CD4-positive, alpha-beta T cell treated with Interferon alpha-2 for 1 hour (primary cell): ENCODE measurements at places on chromosomes 5 and 9.

- DNase-seq: no peak
Measured at GRCh38 chr5:124865603-124866354, 119.3 kb upstream of the ZNF608 start.

GRCh38 chr5:111200828-111201227 is 23.4 kb upstream of the CAMK4 start:
- no peak for DNase-seq

DNA sequence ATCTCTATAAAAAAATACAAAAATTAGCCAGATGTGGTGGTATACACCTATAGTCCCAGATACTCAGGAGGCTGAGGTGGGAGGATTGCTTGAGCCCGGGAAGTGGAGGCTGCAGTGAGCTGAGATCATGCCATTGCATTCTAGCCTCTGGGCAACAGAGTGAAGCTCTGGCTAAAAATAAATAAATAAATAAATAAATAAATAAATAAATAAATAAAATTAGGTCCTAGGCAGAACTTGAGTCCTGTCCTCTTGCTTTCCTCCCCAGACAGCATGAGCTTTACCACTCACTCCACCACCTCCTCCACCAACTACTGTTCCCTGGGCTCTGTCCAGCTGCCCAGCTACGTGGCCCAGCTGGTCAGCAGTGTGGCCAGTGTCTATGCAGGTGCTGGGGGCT is 31.6 kb upstream of the SPZ1 start:
- no peak for DNase-seq

- DNase-seq: no peak
Measured at GRCh38 chr9:126117631-126118030, 209.0 kb upstream of the MVB12B start.

DNA sequence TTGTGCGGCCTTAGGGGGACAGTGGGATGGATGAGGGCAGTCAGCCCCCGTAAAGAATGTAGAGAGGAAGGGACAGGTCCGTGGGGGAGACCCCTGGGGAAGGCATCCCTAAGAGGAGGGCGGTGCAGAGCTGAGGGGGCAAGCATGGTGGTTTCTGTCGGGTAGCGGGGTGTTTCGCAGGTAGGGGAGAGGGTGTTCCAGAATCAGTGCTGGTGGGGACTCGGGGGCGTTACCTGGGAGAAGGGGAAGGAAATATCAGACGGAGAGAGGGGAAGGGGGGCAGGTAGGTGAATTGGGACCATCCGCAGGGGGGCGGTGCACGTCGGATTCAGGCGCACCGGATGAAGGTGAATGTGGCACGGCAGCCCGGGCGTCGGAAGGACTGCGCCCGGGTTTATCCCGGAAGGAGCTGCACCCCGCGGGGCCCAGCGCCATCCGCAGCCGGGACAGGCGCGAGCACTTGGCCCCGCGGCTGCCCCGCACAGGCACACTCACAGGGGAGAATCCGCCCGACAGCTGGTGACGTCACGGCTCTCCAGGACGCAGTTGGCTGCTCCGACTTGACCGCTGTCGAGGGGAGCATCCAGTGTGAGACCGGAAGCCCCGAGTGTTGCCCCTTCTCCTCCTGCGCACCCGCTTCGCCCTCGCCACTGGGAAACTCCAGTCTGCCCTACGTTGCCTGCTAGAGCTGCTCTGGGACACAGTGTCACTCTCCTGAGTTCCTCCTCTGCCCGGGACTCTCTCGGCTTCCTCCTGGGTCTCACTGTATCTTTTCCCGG is 1.3 kb downstream of the CD72 start:
- peak; percentile 81 for DNase-seq

DNA sequence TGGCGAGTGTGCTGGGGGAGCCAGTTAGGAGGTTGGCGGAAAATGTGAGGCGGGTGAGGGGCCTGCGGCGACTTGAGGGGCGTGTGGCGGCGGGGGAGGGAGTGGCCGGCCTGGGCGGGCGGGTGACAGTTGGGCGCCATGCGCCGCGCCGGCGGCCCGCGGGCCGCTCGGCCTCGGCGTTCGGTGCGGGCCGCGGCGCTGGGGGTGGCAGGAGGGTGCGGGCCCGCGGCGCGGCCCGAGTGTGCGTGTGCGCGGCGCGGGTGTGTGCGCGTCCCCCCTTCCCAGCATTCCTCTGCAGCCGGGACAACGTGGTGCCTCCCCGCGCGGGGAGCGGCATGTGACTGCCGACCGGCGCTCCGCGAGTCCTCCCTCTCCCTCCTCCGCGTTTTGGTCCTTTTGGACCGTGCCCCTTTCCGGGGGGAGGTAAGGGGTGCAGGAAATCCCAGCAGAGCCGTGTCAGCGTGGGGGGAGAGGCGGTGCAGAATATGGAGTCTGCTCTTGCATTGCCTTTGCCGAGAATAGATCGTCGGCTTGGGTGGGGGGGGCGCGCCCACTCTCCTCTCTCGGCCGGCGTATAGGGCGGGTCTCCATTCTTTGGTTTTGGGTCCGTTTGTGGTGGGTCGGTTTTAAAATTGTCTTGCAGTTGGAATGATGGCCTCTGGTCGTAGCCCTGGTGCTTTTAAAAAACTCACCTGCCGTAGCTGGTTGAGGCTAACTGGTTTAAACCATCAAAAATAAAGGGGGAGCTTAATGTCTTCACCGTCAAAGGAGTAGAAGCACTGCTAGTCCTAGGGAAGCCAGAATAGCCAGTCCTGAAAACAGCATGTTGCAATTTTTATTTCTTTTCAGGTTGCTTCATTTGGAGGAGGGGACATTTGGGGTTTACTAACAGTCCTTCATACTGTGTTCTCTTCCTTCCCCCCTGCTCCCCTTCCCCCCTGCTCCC is 2.0 kb downstream of the LARP1 start:
- DNase-seq: peak; percentile 56

DNA sequence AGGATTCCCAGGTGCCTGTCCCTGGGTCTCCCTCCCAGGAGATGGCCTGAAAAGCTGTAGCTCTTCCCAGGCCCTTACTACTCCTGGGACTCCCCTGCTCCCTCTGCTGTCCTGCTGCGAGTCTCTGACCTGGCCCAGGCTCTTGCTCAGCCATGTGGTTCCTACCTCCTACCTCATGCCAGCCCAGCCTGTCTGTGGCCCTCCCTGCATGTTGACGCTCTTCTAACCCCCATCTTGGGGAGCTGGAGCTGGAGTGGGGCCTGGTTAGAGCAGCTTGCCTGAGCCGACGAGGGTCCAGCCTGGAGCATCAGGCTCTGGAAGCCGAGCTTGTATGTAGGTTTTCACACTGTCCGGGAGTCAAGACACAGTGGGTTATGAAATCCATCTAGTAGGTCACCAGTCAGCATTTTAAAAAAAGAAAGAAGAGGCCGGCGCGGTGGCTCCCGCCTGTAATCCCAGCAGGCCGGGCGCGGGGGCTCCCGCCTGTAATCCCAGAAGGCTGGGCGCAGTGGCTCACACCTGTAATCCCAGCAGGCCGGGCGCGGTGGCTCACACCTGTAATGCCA is 244.4 kb downstream of the FANCC start:
- DNase-seq: no peak

- no peak for DNase-seq
Measured at GRCh38 chr5:14760548-14761002, 96.1 kb downstream of the OTULIN start.

GRCh38 chr5:10441992-10442435 is 335 bp downstream of the ROPN1L start:
- no peak for DNase-seq

- no peak for DNase-seq
Measured at GRCh38 chr9:117018966-117019617, 332.0 kb downstream of the TRIM32 start.

- DNase-seq: no peak
Measured at GRCh38 chr9:116020146-116020545, 133.4 kb upstream of the PAPPA start.

DNA sequence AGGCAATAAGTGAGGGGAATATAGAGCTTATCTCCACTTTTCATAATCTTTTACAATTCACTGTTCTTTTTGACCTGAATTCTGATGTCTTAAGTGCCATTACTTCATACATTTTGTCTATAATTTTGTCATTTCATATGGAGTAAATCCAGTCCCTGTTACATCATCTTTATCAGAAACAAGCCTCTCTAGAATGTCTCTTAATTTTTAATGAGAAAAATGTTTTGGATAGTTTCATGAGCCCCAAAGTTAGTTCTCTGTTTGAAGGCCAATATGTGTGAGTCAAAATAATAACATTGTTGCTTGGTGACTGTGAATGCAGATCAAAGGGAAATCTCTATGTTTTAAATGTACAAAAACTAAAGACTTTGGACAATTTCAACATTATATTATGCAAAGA is 329.6 kb upstream of the ARRDC3 start:
- DNase-seq: no peak

DNA sequence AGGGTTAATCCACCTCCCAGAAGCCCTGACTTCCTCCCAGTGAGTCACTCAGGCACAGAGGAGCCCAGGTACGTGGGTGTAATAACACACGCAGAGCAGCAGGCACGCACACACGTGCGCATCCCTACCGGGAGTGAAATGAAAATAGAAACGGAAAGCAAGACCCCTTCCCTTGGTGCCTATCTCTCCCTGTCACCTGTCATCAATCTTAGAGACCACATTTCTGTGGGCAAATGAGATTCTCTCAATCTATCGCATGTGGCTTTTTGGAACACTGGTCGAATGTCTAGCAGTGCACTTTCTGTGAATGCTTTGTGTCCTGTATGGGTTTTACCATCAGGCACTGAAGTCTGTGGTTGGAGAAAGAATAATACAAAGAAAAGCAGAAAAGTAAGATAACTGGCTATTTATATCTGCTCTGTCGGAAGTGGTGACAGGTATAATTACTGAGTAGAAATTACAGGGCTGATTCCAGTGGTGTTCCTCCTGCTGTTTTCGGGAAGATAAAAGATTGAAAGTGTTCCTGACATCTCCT is 137.7 kb upstream of the GRIA1 start:
- no peak for DNase-seq

DNA sequence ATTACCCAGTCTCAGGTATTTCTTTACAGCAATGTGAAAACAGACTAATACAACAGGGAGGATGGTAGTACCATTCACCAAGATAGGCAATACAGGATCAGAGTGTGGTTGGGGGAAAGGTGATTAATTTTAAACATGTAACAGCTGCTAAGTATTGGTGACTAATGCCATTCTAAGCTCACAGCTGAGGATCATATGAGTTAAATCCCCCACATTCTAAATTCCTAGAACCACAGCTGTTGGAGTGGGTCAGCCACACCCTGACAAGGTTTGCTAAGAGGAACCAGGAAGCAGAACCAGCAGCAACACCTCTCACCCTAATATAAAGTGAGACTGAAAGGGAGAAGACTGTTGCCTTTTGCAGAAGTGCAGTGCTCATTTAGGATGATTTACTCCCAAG is 24.8 kb downstream of the HSPB3 start:
- no peak for DNase-seq

- no peak for DNase-seq
Measured at GRCh38 chr5:167783145-167783817, 508.2 kb upstream of the WWC1 start.

- DNase-seq: no peak
Measured at GRCh38 chr9:15132091-15132490, 174.9 kb downstream of the TTC39B start.

- DNase-seq: no peak
Measured at GRCh38 chr5:173314166-173314952, 13.9 kb downstream of the STC2 start.
